Inflammatory macrophage treated with lipopolysaccharide for 4 hours (primary cell): ENCODE measurements at places on chromosomes 16 and 17.
A peak's percentile ranks its signal among the peaks of the same experiment; 100 is the strongest.

DNA sequence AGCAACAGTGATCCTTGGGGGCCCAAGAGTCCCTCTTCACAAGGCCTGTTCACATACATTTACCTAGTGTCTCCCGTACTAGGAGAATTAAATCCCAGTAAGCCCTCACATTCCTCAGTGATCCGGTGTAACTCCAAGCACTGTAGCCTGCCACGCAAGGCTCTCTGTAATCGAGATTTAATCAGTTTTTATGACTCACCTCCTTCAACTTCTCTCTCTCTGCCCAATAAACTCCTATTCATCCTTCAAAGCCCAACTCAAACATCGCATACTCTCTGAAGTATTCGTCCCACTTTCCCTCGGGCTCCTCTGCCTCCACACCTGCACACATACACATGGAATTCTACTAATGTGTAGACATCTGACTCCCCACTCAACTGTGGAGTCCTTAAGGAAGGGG is 141.8 kb downstream of the CMIP start:
- no peak for DNase-seq

DNA sequence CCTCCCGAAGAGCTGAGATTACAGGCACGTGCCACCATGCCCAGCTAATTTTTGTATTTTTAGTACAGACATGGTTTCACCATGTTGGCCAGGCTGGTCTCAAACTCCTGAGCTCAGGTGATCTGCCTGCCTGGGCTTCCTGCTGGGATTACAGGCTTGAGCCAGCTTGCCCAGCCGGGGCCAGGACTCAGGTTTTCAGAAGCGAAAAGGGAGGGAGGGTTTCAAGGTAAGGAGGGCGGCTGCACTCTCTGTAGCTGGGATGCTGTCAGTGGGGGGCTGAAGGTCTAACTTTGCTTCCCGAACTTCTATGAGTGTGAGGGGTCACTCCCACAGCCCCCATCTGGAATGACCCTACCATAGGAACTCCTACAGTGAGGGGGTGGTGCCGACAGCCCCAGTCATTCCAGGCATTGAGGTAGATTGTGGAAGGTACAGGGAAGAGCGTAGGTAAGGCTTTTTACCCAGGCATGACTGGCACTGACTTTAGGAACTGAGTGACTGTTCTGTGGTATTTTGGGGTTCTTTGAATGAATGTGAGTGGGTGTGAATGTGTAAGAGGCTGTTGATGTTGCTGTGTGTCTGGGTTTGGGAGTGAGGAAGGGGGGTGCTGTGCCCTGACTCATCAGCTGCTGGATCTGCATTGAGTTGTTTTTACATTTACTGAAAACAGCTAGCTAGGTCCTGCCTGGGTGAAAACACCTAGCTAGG is 3.8 kb upstream of the C1QL1 start:
- DNase-seq: no peak

DNA sequence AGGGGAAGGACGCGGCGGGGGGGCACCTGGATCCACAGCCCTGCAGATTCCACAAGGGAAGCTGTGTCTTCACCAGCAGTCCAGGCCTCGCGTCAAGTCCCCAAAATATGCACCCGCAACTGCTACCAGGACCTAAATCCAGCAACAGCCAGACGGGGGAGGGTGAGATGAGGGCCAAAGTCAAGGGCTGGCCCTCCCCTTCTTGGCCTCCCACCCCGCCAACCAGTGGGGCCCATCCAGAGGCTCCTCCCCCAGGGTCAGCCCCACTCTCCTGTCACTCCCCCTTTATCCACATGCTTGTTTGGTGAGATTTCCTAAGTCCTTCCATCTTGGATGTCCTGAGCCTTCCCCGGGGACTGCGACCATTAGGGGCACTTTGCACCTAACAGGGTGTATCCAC is 138.7 kb downstream of the ENGASE start:
- no peak for DNase-seq

GRCh38 chr17:38920374-38921291 is 4.8 kb upstream of the LASP1NB start:
- DNase-seq: no peak

GRCh38 chr17:16300554-16300953 is 52.7 kb downstream of the CENPV start:
- DNase-seq: no peak

DNA sequence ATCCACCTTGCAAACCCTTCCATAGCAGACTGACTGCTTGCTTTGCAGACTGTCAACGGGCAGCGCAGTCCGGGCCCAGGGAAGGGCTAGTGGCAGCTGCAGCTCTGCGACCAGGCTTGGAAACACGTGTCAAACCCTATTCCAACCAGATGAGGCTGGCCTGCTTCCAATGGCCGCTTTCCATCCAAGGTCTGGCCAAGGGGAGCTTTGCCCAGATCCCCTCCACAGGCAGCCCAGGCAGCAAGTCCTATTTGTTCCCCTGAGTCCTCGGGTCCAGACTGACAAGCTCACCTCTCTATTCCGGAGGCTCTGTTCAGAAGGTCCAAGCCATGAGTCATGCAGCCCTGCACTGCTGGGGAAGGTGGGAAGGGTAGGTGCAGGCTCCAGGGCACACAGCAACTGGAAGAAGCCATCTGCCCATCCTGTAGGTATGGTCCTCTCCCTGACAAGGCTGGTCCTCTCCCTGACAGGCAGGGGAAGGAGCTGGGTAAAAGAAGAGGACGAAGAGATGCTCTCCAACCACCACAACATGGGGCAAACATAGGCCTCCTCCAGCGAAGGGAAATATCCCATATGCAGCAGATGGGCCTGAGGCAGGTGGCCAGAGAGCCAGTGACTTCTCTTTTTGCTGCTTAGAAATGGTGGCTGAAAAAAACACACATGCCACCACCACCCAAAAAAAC is 22.6 kb upstream of the AXIN2 start:
- no peak for DNase-seq

DNA sequence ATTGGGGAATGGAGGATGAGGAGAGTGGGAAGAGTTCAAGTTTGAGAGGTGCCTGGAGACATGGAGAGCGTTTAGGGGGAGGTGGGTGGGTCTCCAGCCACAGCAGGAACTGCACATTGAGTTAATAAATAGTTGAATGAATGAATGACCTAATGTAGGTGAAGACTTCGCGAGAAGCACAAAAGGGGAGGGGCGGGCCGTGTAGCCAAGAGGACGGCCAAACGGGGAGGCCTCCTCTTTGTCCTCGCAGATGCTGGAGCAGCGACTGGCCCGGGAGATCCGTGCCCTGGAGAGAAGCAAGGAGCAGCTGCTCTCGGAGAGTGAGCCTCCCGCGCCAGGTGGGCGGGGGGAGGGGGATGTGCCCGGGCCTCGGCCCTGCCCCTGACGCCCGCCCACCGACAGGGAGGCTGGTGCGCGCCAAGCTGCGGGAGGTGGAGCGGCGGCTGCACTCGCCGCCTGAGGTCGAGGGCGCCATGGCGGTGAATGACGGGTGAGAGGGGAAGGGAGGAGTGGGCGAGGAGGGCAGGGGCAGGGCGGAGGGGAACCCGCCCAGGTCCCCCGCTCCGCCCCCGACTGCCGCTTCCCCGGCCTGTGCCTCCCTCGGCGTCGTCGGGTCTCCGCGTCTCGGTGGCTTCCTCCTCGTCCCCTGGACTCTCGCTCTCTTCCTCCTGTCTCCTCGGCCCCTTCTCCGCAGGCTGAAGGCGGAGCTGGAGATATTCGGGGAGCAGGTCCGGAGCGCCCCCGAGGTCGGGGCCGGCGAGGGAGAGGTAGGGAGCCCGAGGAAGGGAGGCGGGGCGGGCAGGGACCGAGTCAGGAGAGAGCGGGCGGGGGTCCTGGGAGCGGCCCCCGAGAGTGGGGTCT is 12.9 kb downstream of the SYCE1L start:
- peak; percentile 37 for DNase-seq

GRCh38 chr16:53465606-53466280 is 31.5 kb downstream of the RBL2 start:
- DNase-seq: no peak

GRCh38 chr16:63038397-63039106 is 1002.3 kb upstream of the CDH8 start:
- DNase-seq: no peak

DNA sequence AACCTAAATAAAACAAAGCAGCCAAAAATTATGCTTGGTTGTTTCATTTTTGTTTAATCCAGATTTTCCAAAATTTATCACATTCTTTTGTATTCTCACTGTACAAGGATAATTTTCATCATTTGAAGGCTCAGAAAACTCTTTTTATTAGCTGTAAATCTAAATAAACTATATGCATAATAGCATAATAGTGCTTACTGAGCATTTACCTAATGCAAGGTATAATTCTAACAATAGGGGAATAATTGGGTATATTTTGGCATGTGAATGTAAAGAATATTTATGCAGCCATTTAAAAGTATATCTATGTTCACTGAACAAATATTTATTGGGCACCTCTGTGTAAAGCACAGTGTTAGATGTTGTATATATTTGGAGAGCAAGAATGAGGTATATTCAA is 17.0 kb downstream of the PALB2 start:
- DNase-seq: no peak

- no peak for DNase-seq
Measured at GRCh38 chr16:52741351-52741750, 194.4 kb upstream of the TOX3 start.

DNA sequence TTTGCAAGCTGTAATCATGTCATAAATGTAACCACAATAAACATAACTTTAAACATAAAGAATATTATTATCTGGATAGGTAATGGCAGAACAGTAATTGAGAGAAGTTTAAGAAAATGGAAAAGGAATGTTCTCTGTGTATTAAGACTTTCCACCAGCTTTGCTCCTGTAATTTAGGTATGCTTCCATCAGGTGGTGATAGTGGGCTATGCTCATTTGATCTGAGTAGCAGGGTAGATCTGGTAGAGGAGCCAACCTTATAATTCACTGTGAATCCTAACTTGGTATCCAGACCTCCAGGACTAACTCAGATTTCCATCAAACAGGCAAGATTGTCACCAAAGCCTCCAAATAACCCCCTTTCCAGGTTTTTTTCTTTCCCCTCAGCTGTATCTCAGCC is 137.9 kb upstream of the ZKSCAN2 start:
- no peak for DNase-seq

- DNase-seq: peak; percentile 83
Measured at GRCh38 chr16:49575346-49576172, 202.0 kb downstream of the C16orf78 start.

DNA sequence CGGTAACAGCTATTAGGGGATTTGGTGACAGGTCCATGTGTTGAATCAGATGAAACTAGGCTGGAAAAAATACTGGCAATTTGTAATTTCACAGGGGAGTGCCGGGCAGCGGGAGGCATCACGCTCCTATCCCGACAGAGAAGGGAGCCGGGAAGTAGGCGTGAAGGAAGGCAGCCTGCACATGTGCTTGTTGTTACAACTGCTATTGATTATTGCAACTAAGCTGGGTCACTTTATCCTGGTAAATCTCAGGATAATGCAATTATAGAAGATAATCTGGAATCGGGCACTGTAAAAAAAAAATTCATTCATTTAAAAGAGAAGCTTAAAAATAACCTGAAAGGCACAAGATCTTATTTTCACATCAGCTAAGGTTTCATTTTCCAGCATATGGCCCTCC is 180.6 kb downstream of the FOXL1 start:
- DNase-seq: no peak

GRCh38 chr16:25868106-25868505 is 176.3 kb downstream of the HS3ST4 start:
- DNase-seq: no peak

GRCh38 chr16:85612191-85612800 is 826 bp upstream of the GSE1 start:
- DNase-seq: peak; percentile 32

DNA sequence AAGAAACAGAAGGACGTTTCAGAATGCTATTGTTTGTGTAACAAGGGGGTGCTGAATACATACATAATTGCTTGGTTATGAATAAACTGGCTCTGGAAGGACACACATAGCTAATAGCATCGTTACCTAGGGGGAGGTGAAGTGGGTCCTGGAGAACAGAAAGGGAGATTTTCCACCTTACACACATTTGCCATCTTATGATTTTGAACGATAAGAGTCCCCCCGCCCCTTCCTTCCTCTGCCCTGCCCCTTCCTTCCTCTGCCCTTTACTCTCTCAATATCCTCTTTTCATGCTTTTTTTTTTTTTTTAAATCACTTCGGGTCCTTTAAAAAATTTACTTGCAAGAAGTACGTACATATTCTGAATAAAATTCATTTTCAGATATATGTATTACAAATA is 902 bp upstream of the DHRS7B start:
- DNase-seq: peak; percentile 33

- DNase-seq: no peak
Measured at GRCh38 chr16:890217-890616, 80.6 kb downstream of the LMF1 start.

GRCh38 chr16:11010575-11011221 is 66.3 kb downstream of the CLEC16A start:
- DNase-seq: no peak

GRCh38 chr17:74632617-74633016 is 9.1 kb upstream of the CD300E start:
- peak; percentile 85 for DNase-seq

DNA sequence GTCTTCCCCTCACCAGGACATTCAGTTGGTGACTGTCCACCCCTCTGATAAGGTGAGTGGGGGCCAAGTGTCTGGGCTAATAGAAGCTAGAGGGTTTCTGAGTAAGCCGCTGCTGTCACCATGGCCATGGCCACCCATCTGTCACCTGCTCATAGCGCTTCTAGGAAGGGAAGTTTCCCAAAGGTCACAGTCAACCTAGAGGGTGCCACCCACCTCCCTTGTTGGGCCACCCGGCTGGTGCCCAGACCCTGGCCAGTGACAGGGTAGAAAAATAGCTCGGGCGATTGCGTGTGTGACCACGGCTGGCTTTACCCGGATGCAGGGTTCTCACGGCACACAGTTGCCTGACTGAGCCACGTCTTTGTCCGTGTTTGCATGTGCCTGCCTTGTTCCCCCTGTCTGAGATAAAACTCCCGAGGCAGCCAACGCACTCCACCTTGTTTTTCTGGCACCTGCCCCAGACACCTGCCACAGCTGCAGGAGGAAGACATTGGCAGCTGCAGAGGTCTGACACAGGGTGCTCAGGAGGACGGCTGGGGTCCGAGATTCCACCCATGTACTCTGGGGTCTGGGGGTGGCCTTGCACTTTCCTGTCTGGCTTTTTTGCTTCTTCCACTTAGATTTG is 809 bp downstream of the PIRT start:
- no peak for DNase-seq

GRCh38 chr17:29582772-29583171 is 6.7 kb downstream of the GIT1 start:
- no peak for DNase-seq

GRCh38 chr16:142405-142967 is 4.0 kb upstream of the NPRL3 start:
- DNase-seq: no peak

DNA sequence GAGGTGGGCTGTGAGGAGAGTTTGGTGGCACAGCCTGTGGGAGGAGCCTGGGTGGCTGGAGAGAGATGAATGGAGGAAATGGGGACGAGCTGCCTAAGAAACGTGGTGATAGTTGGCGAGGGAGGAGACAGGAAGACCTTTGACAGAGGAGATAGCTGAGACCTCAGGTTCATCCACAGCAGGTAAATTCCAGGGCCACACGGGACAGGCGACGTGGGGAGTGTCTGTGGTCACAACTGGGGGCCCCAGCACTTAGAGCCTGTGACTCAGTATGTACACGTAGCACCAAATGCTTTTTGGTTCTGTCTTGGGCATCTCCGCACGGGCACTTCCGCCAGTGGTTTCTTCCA is 7.7 kb downstream of the MINK1 start:
- no peak for DNase-seq
